ENCODE measurements at places on chromosomes 2 and 18.

DNA sequence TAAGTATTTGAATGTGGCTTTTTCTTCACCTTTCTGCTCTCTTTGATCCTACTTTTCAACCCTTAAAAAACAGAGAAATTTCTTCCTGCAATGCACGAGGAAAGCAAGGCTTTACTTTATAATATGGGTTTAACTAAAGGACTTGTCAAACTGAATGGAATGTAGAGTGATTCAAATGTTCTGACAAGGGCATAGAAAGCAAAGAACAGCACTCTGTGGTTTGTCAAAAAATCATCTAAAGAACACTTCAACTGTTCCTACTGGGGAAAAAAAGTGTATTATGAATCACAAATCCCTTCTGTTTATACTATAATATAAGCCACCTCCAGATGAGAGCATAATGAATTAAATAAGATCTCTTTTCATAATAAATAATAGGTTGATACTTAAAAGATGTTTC is 45.0 kb upstream of the RIT2 start:
- DNase-seq = no peak

- no peak for DNase-seq
These were observed 85.9 kb downstream of the FANCL start for GRCh38 chr2:58155160-58155778.

- DNase-seq = no peak
These were observed 71.9 kb downstream of the UXS1 start for GRCh38 chr2:106122157-106122556.

- DNase-seq = no peak
These were observed 2181.4 kb upstream of the PIK3C3 start for GRCh38 chr18:39773646-39774045.

GRCh38 chr2:199223791-199224190 is 233.9 kb downstream of the SATB2 start:
- no peak for DNase-seq

DNA sequence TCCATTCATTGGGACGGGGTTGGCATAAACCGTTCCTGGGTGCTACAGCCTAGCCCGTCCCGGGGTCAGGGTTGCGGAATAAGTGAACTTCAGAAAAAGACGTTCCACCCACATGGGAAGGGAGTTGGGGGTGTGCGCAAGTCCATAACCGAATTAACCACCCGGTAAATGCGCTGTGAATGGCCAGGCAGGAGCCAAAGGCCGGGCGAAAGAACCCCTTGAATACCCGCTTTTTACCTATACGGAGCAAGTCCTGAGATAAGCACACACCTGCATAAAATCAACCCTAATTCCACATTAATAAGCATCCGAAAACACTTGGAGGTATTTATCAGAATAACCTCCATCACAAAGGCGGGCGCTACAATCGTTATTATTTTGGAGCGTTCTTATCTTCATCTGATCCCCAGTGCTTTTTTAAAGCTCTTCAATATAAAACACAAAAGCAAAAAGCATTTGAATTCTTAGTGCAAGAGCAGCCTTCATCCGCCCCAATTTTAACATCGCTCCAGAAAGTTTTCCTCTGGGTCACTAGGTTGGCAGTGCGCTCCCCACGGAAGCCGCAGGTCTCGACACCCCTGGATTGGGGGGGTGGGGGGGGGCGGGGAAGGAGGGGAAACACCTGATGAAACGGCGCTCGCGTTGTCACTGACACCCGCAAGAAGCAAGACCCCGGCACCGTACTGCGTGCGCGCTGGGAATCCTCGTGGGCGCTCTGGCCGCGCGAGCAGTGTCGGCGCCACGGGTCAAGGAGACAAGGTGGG is 1.2 kb downstream of the SATB2 start:
- no peak for DNase-seq

GRCh38 chr2:160794926-160795325 is 301.3 kb upstream of the RBMS1 start:
- no peak for DNase-seq

- DNase-seq = peak; percentile 97
These were observed at the start of gene PCBP1 for GRCh38 chr2:70086838-70087701. PCBP1 (plus strand) TSS chr2:70087477; CDS start chr2:70087744, 267 bp downstream.

GRCh38 chr2:100580367-100581276 is 17.8 kb downstream of the PDCL3 start:
- DNase-seq = no peak

GRCh38 chr2:230902180-230902899 is 22.7 kb downstream of the GPR55 start:
- peak; percentile 60 for DNase-seq

Data from stimulated activated CD4-positive, alpha-beta T cell treated with anti-CD3 and anti-CD28 coated beads, Interleukin-12 subunit alpha, Interleukin-12 subunit beta, amount 100 ng/mL, for 48 hours (primary cell).